Pancreas (tissue), 10 donors: ENCODE measurements at places on chromosomes 5 and 9. TPM values are rescaled to one million over a fixed set of nuclear protein-coding genes. Genes with fewer than 3 reads are reported as not detected.

DNA sequence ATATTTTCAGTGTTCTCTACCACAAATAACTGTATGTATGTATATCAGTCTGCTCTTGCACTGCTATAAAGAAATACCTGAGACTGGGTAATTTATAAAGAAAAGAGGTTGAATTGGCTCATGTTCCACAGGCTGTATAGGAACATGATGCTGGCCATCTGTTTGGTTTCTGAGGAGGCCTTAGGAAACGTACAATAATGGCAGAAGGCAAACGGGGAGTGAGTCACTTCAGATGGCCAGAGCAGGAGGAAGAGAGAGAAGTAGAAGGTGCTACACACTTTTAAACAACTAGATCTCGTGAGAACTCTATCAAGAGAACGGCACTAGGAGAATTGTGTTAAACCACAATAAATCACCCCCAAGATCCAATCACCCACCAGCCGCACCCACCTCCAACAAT is 121.7 kb downstream of the ADAMTS6 start:
- H3K4me1 ChIP-seq = no peaks in the 10 kb centered on the region
- H3K4me3 ChIP-seq = no peak overlapping the region
- no peak overlapping the region for H3K27ac ChIP-seq
- H3K36me3 ChIP-seq = no peaks in the 10 kb centered on the region
- no peak for DNase-seq

DNA sequence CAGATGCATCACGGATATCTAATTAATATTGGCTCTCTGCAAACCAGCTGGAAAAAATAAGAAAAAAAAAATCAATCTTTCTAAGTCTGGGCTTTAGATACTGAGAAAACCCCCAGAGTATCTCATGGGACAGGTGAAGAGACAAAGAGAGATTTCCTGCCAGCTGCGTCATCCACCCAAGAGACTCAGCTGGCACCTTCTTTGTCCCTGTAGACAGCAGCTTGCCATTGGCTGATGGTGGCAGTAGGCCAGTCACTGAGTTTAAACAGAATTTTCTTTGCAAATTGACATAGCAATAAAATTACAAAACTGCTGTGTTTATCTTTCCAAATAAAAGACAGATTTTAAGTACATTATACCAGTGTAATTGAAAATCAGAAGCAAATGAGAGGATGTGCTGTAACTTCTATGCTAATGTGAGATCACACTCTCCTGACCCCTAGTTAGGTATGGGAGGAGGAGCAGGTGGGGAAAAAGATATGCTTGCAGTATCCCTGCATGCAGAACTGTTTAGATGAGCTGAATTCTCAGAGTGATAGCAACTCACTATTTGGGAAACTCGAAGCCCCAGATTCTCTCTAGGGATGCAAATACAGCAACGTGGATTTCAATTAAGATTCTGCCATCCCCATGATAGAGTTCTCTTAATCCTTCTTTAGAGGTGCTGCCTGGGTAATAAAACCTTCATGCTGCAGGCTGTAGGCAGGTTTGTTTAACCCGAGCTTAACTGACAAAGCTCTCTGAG is 72.2 kb downstream of the NMUR2 start:
- no peaks in the 10 kb centered on the region for H3K4me1 ChIP-seq
- H3K27ac ChIP-seq = no peak overlapping the region
- no peak overlapping the region for H3K4me3 ChIP-seq
- H3K27me3 ChIP-seq = no peaks in the 10 kb centered on the region

- DNase-seq = no peak
- no peaks in the 10 kb centered on the region for H3K36me3 ChIP-seq
- H3K27me3 ChIP-seq = no peaks in the 10 kb centered on the region
- no peak overlapping the region for H3K4me3 ChIP-seq
- no peaks in the 10 kb centered on the region for H3K4me1 ChIP-seq
These were observed 100.1 kb upstream of the PRSS3 start for GRCh38 chr9:33695299-33695698.

DNA sequence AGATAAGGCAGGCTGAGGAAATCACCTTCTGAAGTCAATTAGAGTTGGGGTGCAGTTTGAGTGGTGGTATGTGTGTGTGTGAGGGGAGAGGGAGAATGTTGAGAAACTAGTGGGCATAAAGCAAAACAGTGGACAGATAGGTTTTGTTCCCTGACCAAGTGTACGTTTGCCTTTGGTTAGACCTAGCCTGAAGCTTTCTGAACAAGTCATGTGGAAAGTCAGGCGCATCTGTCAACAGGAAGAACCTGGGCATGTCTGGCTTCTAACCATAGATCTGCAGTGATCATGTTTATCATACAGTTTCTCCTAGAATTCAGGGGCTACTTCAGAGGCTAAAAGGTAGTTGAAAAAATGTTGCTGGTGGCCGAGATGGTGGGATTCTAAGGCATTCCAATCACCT is 143.2 kb upstream of the PCA3 start:
- H3K36me3 ChIP-seq = no peaks in the 10 kb centered on the region
- no peak overlapping the region for H3K4me3 ChIP-seq
- DNase-seq = no peak
- no peak overlapping the region for H3K27ac ChIP-seq

DNA sequence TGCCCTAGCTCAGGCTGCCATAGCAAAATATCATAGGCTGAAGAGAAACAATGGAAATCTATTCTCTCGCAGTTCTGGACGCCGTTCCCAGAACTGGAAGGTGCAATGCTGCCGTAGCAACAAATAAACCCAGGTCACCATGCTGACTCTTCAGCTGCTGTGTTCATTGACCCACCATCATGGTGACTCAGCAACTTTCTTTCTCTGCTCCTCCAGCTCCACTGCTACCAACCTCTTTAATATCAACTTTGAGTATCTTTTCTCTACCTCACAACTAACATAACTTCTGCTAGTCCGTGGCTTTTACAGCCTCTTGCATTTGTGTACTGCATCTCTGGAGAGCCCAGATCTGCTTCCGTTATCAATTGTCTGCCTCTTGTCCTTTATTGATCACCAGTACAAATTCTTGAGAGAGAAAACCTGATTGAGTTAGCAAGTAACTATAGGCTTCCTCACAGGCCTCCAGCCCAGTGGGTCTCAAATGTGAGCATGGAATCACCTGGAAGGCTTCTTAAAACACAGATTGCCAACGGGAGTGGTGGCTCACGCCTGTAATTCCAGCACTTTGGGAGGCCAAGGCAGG is 47.3 kb upstream of the SLC30A5 start:
- H3K36me3 ChIP-seq = no peaks in the 10 kb centered on the region
- H3K27me3 ChIP-seq = no peaks in the 10 kb centered on the region
- H3K27ac ChIP-seq = no peak overlapping the region
- peaks cover 5% of the 10 kb centered on the region for H3K4me1 ChIP-seq

C9 gene
- total RNA-seq = not detected

DNA sequence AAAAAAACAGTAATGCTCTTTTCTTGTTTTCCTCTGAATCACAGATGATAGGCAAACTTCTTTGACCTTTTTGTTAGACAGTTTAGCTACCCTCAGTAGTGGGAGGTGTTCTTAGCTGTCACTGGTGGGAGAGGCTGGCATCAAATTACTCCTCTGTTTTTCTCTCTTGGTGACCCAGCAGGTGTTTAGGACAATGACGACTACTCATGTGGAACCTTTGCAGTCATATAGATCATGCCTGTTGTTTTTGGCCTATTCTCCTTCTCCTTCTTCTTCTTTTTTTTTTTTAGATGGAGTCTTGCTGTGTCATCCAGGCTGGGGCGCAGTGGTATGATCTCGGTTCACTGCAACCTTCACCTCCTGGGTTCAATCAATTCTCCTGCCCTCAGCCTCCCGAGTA is 15.4 kb upstream of the NPR2 start:
- H3K36me3 ChIP-seq = no peaks in the 10 kb centered on the region
- H3K27ac ChIP-seq = no peak overlapping the region
- DNase-seq = no peak
- no peak overlapping the region for H3K4me3 ChIP-seq

FOXD4 gene
- not detected for total RNA-seq

DNA sequence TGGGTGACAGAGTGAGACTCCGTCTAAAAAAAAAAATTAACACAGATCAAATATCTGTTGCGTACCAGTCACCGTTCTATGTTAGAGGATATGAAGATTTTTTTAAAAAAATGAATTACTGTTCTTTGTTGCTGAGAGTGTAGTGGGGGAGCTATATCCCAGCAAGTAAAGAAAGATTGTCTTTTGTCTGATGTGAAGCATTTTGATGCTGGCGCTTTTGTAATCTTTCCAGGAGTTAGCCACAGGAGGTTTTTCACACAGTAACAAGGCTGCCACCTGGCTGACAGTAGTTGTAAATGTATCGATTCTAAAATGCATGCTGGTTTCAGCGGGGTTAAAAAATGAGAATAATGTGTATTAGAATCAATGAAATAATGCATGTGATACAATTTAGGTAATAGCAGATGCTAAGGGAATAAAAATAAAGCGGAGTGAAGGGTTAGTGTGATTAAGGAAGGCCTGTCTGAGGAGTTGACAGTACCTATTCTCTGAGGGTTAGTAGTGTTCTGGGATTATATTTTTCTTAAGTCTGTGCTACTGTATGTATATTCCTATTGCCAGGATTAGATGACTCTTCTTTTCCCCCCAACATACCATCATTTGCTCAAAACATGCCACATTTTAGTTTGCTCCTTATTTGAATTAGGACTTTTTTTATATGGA is 3.4 kb downstream of the LMNB1 start:
- no peak overlapping the region for H3K4me3 ChIP-seq
- H3K36me3 ChIP-seq = no peaks in the 10 kb centered on the region
- no peak overlapping the region for H3K27ac ChIP-seq
- H3K27me3 ChIP-seq = no peaks in the 10 kb centered on the region
- no peak for DNase-seq

DNA sequence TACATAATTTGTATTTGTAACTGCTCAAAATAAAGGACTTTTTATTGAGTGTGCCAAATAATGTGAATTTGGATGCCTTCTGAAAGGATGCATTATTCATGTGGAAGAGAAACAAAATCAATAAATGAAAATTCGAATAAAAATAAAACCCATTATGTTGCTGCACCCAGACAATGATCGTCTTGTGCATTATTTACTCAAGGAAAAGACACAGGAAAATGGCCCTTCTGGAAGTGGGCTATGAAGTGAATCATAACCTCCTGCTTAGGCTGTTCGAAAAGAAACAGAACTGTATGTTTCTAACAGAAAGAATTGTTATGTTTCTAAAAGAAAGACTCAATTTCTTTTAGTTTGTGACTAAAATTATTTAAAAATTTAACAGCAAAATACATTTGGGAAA is 168.9 kb upstream of the NFIB start:
- H3K36me3 ChIP-seq = no peaks in the 10 kb centered on the region
- no peaks in the 10 kb centered on the region for H3K4me1 ChIP-seq
- H3K27ac ChIP-seq = no peak overlapping the region
- H3K27me3 ChIP-seq = no peaks in the 10 kb centered on the region
- DNase-seq = no peak

GRCh38 chr5:82719368-82719767 is 357.8 kb downstream of the TMEM167A start:
- H3K36me3 ChIP-seq = no peaks in the 10 kb centered on the region
- H3K4me3 ChIP-seq = no peak overlapping the region
- no peaks in the 10 kb centered on the region for H3K27me3 ChIP-seq
- H3K27ac ChIP-seq = no peak overlapping the region
- no peak for DNase-seq
- H3K4me1 ChIP-seq = no peaks in the 10 kb centered on the region

- no peak overlapping the region for H3K4me3 ChIP-seq
- H3K27me3 ChIP-seq = no peaks in the 10 kb centered on the region
- H3K36me3 ChIP-seq = no peaks in the 10 kb centered on the region
- no peaks in the 10 kb centered on the region for H3K4me1 ChIP-seq
These were observed 190.8 kb downstream of the CDH12 start for GRCh38 chr5:22662391-22662790.

ANKRD20A1 gene
- 2.8 TPM for total RNA-seq

GRCh38 chr9:81776390-81776789 is 87.0 kb upstream of the TLE1 start:
- H3K36me3 ChIP-seq = no peaks in the 10 kb centered on the region
- H3K4me3 ChIP-seq = no peak overlapping the region
- H3K4me1 ChIP-seq = no peaks in the 10 kb centered on the region
- H3K27me3 ChIP-seq = no peaks in the 10 kb centered on the region
- no peak for DNase-seq
- H3K27ac ChIP-seq = no peak overlapping the region

DNA sequence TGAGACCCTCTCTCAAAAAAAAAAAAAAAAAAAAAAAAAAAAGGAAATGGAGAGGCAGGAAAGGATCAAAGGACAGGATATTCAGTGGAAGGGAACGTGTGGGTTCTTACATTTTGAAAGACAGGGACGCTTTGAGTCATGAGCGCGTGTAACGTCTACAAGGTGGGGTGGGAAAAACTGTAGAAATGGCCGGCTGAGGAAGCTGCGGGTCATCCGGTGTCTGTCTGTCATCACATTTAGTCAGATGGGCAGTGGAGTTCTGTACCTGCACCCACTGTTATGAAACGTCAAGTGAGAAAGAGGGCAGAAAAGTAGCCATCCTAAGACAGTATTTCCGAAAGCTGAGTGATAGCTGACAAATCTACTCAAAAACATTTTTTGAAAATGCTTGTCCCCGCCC is 159.8 kb downstream of the SMARCA2 start:
- no peak overlapping the region for H3K27ac ChIP-seq
- DNase-seq = no peak

SLC25A2 gene
- total RNA-seq = 0.69 TPM
